ENCODE measurements at places on chromosomes 4 and X.

- no peak for DNase-seq
Observed at GRCh38 chrX:148540671-148541583, 40.5 kb downstream of the AFF2 start.

- DNase-seq: no peak
Observed at GRCh38 chrX:19566359-19567222, 51.3 kb upstream of the MAP3K15 start.

GRCh38 chrX:24014388-24015018 lies 12.5 kb downstream of the KLHL15 start:
- DNase-seq: no peak

- DNase-seq: no peak
Observed at GRCh38 chr4:2497931-2498330, 29.0 kb downstream of the RNF4 start.

DNA sequence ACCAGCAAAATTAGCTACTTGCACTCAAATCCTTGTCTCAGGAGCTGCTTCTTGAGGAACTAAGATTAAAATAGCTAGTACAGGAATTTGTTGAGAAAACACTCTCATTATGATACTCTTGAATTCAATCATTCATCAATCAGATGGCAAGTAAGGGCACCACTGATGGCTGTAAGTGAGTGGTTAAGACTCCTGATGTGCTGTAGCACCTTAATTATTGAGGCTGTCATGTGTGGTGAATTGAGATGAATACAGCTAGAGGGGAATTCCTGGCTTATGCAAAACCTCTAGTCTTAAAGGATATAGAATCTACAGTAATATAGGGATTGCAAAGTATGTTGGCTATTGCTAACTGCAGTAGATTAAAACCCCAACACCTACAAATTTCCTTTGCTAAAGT lies 509.1 kb downstream of the IQCM start:
- no peak for DNase-seq

DNA sequence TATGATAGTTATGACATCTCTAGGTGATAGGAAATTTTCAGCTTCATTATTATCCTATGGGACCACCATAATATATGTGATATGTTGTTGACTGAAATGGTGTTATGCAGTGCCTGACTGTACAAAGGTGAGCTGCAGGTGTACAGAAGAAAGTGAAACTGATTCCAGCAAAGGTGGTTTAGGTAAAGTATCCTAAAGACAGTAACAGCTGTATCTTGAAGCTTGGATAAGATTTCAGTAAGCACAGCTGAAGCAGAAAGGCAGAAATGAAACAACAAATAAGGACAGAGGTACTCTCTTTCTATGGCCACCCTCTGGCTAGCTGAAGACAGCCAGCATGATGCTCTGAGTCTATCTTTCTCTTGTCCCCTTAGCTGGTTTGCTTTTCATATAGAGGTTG lies 30.0 kb upstream of the PGK1 start:
- no peak for DNase-seq

DNA sequence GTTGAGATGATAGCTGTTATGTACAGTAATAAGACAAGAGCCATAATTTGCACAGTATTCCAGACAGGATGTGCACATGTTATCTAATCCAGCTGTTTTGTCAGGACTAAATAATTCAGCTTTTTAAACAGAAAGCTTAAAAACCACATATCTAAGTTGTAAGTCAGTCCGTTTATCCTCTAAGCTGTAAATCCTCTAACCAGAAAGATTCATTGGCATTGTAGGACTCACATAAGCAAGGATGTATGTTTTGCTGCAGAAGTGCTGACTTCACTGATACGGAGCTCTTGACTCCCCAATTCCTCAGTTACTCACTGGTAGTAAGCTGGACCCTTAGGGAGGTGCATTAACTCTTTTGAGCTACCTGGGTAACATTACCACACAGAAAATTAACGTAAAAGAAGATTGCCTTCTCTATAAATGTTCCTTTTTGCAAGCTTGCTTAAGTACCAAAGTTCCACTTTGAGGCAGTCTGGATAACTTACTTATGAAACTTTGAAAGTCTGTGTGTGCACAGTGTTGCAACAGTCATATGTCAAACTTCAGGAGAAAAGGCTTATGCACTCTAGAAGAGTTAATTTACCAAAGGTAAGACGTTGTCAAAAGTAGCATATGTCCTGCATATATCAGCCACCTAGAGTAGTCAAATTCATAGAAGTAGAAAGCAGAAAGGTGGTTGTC lies 58.3 kb upstream of the MAGEB2 start:
- no peak for DNase-seq

- DNase-seq: no peak
Observed at GRCh38 chr4:138772366-138772765, 243.2 kb upstream of the NOCT start.

DNA sequence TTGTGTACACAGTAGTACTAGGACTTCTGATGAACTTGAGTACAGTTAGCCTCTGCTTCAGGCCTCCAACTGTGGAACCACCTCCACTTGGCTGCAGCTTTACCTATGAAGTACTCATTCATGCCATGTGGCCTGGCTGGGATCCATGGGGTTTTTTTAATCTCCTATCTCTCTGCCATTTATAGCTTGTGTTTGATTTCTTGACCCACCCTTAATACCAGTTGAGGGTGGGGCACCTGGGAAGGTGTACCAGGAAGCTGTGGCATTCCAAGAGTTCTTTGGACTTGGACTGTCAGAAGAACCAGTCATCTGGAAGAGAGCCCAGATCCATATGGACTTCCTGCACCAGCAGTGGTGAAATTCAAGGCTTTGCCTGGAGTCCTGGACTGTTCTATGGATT lies 230.1 kb downstream of the SHROOM3 start:
- DNase-seq: no peak

DNA sequence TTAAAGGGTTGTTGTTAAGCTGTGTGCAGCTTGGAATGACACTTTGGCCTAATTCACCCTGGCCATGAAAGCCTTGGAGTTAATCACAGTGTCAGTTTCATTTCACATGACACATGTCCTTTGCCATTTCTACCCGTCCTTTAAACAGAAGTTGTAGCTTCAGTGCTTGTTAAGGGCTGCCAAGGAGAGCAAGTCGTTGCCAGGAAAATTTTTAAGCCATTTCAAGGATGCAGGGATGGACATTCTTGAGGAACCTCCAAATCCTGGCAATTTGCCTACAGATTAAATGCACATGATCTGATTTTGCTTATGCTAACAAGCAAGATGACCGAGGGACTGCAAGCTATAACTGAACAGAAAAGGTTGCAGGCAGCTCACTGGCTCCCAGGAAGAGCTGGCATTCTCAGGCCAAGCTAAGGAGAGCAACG lies 40.5 kb downstream of the SETD7 start:
- no peak for DNase-seq

- DNase-seq: no peak
Observed at GRCh38 chrX:49192722-49193328, 6.7 kb upstream of the PRICKLE3 start.

DNA sequence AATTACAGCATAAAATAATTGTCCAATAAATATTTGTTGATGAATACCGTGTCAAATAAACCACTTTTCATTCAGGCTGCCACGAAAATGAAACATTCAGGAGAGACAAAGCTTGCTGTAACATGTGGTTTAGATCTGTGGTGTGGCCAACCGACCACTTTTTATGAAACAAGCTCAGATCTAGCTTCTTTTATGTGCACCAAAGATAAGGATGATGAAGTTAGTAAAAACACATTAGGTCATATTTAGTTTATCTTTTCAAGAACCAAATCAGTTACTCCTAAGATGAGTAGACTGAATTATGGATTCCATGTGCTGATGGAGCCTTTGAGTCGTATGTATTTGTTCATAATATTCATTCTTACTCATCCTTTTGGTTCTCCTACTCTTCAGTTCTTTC lies 35.8 kb downstream of the STOX2 start:
- DNase-seq: no peak

DNA sequence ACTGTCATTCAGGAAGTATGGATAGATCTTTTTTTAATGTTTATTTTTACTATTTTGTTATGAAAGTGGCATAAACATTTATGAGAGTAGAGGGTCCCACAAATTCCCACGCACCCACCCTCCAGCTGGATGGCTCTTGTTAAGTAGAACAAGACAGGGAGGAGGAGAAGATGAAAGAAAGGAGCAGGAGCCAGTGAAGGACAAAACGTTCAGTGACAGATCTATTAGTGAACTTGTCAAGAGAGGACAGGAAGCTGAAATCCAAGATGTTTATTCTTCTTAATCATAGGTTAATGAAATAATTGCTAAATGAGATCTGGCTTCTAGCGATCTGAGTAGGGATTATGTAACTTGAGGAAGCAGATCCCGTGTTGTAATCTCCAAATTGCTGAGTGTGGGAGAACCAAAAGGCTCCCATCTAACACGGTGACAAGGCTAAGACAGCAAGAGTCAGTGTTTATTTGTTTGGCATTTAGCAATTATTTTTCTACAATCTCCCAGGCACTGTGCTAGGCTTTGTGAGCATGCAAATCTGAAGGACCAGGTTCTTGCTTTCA lies 162.5 kb downstream of the SHROOM3 start:
- DNase-seq: no peak

- DNase-seq: no peak
Observed at GRCh38 chr4:40212674-40213527, 16.1 kb downstream of the RHOH start.

- DNase-seq: no peak
Observed at GRCh38 chr4:169571435-169571834, 40.9 kb downstream of the NEK1 start.

DNA sequence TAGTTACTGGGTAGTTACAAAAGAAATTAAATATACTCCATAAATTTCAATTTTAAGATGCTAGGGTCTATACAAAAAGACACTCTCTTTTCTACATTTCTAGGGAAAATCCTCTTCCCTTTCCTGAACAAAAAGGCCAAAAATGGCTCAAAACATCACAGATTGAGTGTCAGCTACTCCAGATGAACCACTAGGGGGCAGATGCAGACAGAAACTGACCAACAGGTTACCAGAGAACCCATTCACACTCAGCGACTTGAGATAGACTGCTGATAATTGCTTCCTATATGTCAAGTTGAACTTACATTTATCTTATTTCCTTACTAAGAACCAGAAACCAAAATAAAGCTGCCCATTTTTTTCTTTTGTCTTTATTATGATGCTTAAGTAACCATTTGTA lies 83.4 kb upstream of the MID1IP1 start:
- DNase-seq: no peak

- no peak for DNase-seq
Observed at GRCh38 chrX:132766452-132766851, 192.0 kb downstream of the HS6ST2 start.

DNA sequence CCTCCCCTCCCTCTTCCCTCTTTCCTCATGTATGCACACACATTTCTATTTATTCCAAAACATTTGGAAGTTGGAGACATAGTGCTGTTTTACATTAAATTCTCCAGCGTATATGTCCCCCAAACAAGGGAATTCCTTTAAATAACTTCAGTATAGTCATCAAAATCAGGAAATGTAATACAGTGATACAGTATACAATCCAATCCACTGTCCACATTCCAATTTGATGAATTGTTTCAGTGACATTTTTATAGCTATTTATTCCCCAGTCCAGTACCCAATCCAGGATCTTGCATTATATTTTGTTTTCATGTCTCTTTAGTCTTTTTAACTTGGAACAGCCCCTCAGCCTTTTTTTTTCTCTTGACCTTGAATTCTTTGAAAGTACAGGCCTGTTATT lies 233.0 kb downstream of the DKK2 start:
- no peak for DNase-seq

GRCh38 chr4:89586864-89587263 lies 250.1 kb downstream of the SNCA start:
- DNase-seq: no peak

DNA sequence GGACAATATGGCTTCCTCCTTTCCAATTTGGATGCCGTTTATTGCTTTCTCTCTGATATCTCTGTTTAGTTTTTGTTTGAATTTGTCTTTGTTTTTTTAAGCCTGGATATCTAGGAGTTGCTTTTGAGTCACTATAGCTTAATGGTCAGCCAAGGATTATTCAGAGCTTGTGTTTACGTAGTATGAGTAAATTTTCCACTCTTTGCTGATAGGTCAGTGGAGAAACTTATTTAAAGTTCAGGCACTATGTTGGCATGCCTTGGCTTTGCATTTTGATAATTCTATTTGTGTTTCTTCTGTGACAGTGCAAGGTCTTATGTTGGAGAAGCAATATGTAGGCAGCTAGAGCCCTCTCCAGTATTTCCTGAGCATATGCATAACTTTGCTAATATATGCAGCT lies 315.2 kb downstream of the GRID2 start:
- DNase-seq: no peak

GRCh38 chr4:3035674-3036073 lies 38.7 kb downstream of the HTT-AS start:
- DNase-seq: no peak

DNA sequence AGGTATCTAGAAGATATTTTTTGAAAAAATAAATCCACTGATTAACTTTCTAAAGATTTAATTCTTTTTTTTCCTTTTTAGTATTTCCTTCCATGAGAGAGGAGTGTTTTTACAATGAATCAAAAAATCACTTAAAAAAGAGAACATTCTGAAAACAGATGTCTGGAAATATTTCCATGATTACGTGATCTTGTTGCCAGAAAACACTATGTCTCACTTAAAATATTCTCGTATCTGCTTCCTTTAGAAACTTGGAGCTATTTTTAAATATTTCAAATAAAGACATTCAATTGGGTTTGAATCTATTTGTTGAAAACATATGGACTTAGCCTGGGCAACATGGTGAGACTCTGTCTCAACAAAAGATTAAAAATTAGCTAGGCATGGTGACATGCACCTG lies 232.8 kb upstream of the RASGEF1B start:
- no peak for DNase-seq

DNA sequence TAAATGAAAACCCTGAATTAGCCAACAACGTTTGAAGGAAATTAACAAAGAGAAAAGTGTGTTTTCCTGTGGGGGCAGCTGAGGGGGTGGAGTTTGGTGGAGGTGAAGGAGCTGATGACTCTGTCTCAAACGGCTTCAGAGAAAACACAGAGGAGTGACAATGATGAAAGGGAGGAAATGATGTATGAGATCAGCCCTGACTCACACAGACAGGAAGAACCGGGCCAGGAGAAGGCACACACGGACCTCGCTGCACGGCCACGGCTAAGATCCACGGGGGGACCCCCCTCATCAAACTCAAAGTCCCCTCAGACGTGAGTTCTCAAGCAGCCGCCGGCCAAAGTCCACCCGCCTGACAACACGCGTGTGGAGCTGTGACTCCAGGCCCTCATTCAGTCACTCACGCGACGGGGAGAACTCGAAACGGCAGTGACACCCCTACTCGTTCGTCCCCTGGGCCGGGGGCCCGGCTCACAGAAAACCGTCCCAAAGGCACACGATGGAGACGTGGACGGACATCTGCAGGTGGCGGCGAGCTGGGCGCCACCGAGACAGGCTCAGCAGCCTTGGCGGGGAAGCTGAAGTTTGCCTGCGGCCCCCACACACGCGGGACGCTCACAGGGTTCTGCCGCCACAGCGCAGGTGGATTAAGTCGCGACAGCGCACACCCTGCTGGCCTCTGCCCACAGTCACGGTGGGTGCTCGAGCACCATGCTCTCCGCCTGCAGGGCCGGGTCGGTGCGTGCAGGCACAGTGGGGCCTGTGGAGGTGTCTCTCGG lies 28.8 kb downstream of the PPP2R3B start:
- no peak for DNase-seq

GRCh38 chr4:189822326-189822725 lies 118.3 kb upstream of the FRG1 start:
- DNase-seq: no peak

Measured in stimulated activated CD4-positive, alpha-beta T cell treated with anti-CD3 and anti-CD28 coated beads, Interleukin-1b, Interleukin-23, amount 100 ng/mL, for 1 hour (primary cell).